ENCODE measurements at places on chromosomes 2 and 18. TPM values are rescaled to one million over a fixed set of nuclear protein-coding genes. Genes with fewer than 3 reads are reported as not detected.
A peak's percentile ranks its signal among the peaks of the same experiment; 100 is the strongest.

DNA sequence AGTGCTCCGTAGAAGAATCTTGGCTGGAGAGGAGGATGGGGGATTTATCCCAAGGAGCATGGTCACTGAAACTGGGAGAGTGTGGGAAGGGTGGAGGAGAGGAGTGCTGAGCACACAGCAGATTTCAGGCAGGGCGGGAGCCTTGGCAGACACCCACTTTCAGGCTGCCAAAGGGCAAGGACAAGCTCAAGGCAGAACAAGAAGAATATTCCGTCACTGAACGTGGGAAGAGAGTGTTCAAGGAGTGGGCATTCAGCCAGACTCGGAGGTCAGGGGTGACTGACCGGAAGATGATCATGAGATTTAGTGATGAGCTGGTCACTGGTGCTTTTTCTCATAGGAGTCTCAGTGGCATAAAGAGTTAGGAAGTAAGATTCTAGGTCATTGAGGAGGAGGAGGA is 136.2 kb upstream of the RASGRP3 start:
- H3K27ac ChIP-seq = peak overlapping the region; percentile 34
- peak; percentile 73 for DNase-seq
- no peaks in the 10 kb centered on the region for H3K36me3 ChIP-seq
- no peaks in the 10 kb centered on the region for H3K27me3 ChIP-seq
- H3K4me3 ChIP-seq = no peak overlapping the region

DNA sequence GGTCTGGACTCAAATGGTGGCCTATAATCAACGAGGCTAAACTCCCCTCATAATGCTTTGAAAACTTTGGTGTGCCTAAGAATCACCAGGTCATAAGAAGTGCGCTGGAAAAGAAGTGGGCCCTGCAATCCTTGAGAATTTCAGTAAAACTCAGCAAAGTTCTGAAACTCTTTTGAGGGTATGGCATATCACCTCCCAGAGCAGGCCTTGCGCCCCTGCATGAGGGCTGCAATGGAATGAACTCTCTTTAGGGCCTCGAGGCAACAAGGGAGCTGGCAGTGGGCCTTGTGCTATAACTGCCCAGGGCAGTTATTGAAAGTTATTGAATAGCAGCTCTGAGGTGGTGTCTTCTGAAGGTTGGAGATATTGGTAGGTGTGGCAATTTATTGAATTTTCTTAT is 34.5 kb upstream of the AFF3 start:
- no peaks in the 10 kb centered on the region for H3K4me1 ChIP-seq
- H3K27ac ChIP-seq = no peak overlapping the region
- H3K4me3 ChIP-seq = no peak overlapping the region
- no peaks in the 10 kb centered on the region for H3K27me3 ChIP-seq
- no peak for DNase-seq
- no peaks in the 10 kb centered on the region for H3K36me3 ChIP-seq

GRCh38 chr2:170869036-170869435 is 52.3 kb downstream of the GAD1 start:
- no peak overlapping the region for H3K4me3 ChIP-seq
- H3K4me1 ChIP-seq = peaks cover 8% of the 10 kb centered on the region
- H3K36me3 ChIP-seq = no peaks in the 10 kb centered on the region
- no peak for DNase-seq
- no peak overlapping the region for H3K27ac ChIP-seq

GRCh38 chr2:137178951-137179377 is 413.6 kb downstream of the THSD7B start:
- H3K4me3 ChIP-seq = no peak overlapping the region
- H3K27me3 ChIP-seq = no peaks in the 10 kb centered on the region
- no peak for DNase-seq
- H3K36me3 ChIP-seq = no peaks in the 10 kb centered on the region

DNA sequence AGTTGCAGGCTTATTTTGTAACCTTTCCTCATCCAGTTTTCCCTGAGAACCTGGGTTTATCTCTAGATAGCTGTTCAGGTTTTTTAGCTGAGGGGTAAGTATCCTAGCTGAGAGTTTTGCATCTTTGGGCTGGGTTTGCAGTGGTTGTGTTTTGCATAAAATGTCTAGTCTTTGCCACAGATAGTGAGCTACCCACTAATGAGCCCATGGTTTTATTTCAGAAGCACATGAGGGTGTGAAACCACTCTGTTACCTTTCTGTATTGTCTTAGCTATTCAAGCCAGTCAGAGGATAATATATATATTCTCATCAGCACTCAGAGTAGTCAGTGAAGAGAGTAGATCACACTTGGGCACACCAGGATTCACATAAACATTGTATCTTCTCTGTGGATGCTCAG is 24.6 kb upstream of the TXNDC2 start:
- H3K36me3 ChIP-seq = peaks cover 20% of the 10 kb centered on the region
- H3K4me3 ChIP-seq = no peak overlapping the region
- H3K27me3 ChIP-seq = no peaks in the 10 kb centered on the region
- no peaks in the 10 kb centered on the region for H3K4me1 ChIP-seq
- no peak for DNase-seq

The ANKRD30BL gene
- not detected for total RNA-seq

Data from spleen (tissue), 13 donors.